ENCODE measurements at places on chromosomes 7 and 10.
A peak's percentile ranks its signal among the peaks of the same experiment; 100 is the strongest.

- DNase-seq, result no peak
Measured at GRCh38 chr7:102095321-102096011, 191.2 kb upstream of the SH2B2 start.

GRCh38 chr10:73537288-73537687 lies 41.5 kb upstream of the PPP3CB start:
- DNase-seq, result peak; percentile 23

DNA sequence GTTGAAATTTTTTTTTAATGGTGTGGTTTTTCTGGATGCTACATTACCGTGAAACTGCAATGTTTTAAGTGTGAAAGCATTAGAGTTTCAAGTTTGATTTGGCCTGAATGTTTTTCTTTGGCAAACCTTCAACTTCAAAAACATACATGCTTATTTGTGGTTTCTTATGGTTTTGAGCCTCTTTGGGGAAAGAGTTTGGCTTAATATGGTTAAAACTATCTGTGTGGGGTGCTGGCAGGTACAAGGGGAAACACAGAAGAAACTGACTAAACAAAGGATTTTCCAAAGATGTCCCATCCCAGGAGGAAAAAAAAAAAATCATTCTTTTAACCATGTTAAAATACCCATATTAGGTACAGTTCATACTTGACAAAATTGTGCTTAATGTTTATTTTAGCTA lies 121.1 kb downstream of the HGF start:
- DNase-seq, result no peak

GRCh38 chr10:3122486-3123205 lies 49.9 kb downstream of the PITRM1 start:
- DNase-seq, result no peak

DNA sequence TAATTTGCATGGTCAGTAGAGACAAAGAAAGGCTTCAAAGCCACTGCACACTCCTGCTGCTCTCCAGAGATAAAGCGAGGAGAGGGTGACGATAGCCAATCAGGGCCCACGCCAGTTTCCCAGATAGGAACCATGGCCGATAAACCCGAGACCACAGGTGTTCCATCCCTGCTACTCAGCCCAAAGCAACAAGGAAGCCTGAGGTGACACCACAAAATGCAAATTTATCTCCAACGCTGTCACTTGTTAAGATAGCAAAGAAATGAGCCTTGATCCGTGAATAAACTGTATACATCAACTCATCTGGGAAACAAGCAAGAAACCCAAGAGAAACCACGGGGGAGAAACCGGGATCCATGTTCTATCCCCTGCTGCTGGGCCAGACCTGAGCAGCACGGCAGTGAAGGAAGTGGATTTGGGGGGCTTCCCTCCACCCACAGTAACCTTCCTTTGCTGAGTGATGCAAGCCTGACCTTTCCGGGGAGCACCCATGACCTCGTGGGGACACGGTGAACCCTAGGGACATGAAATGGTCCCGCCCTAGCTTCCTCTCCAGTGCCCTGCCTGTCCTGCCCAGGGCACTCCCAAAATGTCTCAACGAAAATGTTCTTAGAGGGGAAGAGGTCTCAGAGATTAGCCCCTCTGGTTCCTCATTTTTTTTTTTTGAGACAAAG lies 164.6 kb downstream of the PTPRN2 start:
- DNase-seq, result no peak

GRCh38 chr10:44476409-44477045 lies 91.6 kb upstream of the CXCL12 start:
- DNase-seq, result no peak

DNA sequence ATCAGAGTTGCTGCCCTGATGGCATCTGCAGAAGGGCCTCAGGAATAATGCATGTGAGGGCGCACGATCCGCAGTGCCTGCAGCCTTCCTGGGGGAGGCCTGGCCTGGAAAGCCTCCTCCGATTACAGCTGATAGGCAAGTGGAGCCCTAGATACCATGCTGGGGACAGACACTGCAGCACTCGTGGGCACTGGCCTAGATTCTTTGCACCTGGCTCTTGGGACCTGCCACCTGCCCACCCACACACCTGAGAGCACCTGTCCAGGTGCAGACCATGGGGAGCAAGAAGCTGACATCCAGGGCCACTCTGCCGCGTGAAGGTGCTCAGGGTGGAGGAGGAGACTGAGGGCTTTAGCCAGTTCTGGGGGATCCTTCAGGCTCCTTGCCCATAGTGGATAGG lies 14.8 kb downstream of the YKT6 start:
- DNase-seq, result no peak

DNA sequence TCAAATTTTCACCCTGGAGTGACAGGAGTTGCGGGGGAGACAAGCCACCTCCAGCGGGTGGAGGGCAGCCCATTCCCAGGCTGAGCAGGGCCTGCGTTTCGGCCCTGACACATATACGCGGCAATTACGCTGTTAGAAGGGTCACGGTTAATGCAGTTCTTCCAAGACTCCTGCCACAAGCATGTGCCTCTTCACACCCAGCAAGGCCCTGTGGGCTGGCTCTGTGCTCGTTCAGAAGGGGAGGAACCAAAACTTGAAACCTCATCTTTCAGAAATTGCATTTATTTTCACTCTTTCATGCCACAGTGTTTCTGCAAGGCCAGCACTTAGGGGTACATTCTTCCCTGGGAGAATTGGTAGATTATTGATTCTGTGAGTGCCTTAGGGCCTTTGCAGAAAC lies 24.7 kb downstream of the LRMDA start:
- DNase-seq, result no peak

GRCh38 chr7:37853468-37853867 lies 5.1 kb downstream of the NME8 start:
- DNase-seq, result no peak

- no peak for DNase-seq
Measured at GRCh38 chr7:7569615-7570014, 2.9 kb downstream of the MIOS start.

- DNase-seq, result no peak
Measured at GRCh38 chr10:11086177-11086840, 68.6 kb downstream of the CELF2 start.

GRCh38 chr10:121248266-121248665 lies 350.0 kb downstream of the FGFR2 start:
- DNase-seq, result no peak

DNA sequence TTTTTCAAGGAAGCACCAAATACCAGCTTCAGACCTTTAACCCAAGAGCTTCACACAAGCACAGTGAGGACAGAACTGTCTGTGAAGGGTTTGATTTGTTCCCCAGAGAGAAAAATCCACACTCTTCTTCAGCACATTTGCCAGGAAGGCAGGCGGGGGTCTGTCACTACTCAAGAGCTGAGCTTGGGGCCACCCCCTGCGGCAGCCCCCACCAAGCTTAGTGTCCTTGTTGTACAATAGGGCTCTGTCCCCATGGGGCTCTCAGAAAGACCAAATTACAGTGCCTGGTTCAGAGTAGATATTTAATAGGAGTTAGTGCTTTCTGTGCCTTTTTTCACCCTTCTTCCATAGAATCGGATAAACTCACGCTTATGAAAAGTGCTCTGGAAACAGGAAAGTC lies 12.4 kb downstream of the ECHDC3 start:
- DNase-seq, result no peak

GRCh38 chr10:121338206-121338980 lies 259.9 kb downstream of the FGFR2 start:
- DNase-seq, result no peak

GRCh38 chr10:26806557-26806956 lies 54.2 kb downstream of the ABI1 start:
- DNase-seq, result peak; percentile 39

DNA sequence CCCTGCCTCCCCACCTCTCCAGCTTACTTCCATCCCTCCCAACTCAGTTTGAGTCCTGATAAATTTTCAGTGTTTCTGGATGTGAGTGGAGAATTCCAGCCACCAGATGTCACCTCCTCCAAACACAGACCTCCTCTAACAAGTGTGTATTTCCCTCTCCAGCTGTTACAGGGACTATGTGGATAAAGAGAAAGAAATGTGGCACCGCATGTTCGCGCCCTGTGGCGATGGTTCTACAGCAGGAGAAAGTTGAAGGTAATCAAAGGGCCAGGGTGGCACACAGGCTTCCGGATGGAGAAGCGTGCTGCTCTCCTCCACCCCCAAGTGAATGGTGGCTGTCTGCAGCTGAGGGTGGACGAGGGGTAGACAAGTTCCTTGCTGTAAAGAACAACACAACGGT lies 14.7 kb downstream of the FKBP6 start:
- no peak for DNase-seq

- no peak for DNase-seq
Measured at GRCh38 chr7:130289478-130289877, 3.5 kb upstream of the CPA4 start.

DNA sequence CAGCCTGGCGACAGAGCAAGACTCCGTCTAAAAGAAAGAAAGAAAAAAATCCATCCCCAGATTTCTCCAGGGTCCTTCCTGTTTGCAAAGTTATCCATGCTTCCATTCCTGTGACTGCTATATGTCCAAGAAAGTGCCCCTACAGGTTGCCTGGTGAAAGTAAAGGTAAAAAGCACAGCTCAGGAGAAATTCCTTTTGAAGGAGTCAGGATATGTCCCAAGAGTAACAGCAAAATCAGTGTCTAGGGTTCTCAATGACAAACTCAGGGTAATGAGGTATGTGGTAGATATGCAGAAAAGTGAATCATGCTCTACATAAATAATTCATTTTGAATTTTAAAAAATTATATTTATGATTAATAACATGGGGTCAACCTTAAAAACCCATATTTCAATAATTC lies 91.5 kb downstream of the CTTNBP2 start:
- DNase-seq, result no peak

GRCh38 chr7:17682586-17682985 lies 257.7 kb downstream of the SNX13 start:
- no peak for DNase-seq

- DNase-seq, result no peak
Measured at GRCh38 chr10:115125505-115125904, 32.3 kb downstream of the ATRNL1 start.

DNA sequence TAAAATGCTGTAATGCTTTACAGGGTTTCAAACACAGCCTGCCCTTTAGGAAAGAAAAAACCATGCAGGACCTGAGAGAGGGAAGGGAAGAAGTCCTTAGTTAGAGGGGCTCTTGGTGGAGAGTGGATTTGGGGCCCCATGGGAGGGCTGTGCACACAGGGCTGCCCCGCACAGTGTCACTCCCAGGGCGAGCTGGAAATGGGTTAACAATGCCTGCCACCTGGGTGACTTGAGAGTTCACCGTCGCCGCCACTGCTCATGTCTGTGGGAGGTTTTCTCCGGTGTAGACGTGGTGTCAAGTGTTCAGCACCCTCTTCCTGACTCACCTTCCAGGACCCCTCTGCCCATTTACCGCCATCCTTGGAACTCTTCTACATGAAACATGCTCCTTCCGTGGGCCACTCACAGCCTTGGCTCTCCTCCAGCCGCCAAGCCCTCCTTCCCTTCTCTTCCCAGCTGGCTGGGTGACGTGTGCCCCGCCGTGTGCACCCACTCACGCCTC lies 686.4 kb downstream of the SDK1 start:
- no peak for DNase-seq

- DNase-seq, result no peak
Measured at GRCh38 chr10:30748152-30748973, 118.8 kb upstream of the LYZL2 start.

DNA sequence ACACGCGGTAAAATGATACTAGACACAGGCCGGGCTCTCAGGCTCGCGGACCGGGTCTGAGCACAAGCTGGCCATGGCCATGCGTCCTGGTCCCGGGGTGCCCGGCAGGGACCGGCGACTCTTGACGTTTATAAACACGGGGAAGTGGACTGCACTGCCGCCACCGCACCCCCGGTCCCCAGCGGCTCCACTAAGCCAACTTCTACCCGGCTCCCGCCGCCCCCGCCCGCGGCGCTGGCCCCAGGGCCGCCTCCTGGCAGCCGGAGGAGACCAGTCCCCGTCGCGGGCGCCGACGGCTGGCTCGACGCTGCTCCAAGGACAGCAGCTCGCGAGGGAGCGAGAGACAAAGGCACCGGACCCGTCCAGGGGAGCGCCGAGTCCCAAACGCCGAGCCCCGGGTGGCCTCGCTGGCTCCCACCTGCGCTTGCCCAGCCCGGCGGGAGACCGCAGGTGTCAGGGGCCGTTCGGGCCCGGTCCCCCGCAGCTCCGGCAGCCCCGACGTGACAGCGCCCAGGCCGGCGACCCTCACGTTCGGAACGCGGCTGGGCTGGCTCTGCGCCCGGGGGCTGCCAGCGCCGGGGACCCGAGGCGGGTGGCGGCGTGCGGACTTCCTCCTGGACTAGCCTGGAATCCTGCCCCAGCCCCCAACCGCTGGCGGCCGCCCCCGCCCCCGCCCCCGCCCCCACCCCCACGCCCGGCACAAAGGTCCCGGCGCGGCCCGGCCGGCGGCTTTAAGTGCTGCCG lies 517 bp downstream of the ITGB1 start:
- no peak for DNase-seq

DNA sequence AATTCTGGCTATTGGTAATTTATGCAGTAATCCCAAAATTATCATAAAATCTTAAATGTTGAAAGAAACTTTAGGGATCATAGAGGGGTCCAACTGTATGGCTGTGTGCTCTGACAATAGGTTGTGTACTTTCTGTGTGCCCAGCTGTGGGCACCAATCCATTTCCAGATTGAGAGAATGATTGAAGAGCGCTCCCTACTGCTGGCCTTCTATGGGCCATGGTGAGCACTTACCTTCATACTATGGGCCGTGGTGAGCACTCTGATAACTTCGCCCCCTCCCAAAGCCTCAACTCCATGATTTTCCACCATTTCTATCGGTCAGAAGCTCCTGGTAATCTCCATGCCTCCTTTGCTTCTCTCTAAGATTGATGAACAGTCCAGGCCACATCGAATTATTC lies 118.6 kb downstream of the STRA8 start:
- DNase-seq, result no peak

- no peak for DNase-seq
Measured at GRCh38 chr10:91317541-91317940, 92.6 kb upstream of the HECTD2 start.

DNA sequence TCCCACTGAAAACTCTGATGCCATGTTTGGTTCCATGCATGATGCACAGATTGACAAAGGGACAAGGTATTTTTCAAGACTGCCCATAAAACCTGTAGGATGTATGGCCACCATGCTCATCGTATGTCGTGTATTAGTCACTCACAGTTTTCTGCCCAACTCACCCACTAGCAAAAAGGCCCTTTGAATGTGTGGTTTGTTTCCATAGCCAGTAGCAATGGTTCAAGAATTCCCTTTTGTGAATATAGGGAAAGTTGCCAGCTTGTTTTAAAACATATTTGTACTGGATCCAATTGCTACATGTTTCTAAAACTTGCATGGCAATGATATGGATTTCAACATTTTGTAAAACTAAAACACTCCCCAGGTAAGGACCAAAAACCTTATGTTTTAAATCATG lies 280.9 kb upstream of the YAE1 start:
- no peak for DNase-seq

All from activated CD4-positive, alpha-beta T cell treated with anti-CD3 and anti-CD28 coated beads, Interleukin-2, amount 50 U/mL, for 16 hours (primary cell).